Pons (tissue), 1 donor: ENCODE measurements at places on chromosomes 3 and 15.

GRCh38 chr15:58934114-58934447, 602 bp upstream of the SLTM start:
- no peak for DNase-seq

- no peak for DNase-seq
Observed at GRCh38 chr15:99403597-99403996, 152.3 kb downstream of the LRRC28 start.

GRCh38 chr3:30693470-30694120, 87.2 kb downstream of the TGFBR2 start:
- peak; percentile 91 for DNase-seq

GRCh38 chr3:134347551-134347950, 26.7 kb downstream of the AMOTL2 start:
- no peak for DNase-seq

DNA sequence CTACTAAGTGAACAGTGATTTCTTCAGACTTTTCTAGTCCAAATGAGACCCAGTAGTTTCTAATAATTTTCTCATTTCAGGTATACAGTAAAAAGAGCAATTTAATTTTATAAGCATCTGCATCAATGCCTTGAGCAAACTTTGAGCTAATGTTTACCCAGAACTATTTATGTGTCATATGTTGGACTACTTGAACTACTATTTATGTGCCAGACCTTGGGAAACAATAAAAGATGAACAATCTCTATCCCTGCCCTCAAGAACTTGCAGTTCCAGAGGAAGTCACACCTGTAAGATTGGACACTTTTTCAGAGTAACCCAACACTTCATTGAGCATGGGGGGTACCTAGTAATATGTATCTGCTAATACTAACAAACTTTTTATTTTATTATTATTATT, 2.3 kb upstream of the UBE3A start:
- no peak for DNase-seq

DNA sequence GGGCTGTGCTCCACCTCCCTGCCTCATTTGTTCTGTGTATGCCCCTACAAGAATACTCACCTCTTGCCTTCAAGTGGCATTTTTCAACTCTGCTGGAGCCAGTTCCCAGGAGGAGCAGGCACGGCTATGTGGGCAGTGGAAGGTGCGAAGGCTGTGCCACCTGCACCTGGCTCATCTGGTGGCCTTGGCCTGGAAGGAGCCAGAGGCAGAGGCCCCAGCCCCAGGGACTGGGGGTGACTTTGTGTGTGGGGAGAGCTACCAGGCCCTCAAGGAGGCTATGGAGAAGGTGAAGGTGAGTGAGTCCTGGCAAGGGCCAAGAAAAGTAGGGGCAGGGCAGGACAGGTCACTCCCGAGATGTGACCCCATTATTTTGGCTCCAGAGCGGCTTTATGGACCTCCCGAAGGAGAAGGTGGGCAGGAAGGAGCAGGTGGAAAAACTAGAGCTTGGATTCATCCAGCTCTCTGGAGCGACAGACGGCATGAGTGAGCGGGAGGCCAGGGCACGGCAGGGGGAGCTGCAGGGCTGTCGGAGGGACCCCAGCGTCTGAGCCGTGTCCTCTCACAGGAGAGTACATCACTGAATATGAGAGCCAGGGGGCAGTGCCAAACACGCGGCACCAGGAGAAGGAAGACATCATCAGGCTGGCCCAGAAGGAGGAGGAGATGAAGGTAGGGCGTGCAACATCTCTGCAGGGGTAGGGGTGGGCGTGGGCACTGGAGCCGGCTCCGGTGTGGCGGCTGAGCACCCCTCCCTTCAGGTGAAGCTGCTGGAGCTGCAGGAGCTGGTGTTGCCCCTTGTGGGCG, 57.3 kb upstream of the UBE2Q2 start:
- no peak for DNase-seq
